ENCODE measurements at places on chromosomes 7 and 10.

DNA sequence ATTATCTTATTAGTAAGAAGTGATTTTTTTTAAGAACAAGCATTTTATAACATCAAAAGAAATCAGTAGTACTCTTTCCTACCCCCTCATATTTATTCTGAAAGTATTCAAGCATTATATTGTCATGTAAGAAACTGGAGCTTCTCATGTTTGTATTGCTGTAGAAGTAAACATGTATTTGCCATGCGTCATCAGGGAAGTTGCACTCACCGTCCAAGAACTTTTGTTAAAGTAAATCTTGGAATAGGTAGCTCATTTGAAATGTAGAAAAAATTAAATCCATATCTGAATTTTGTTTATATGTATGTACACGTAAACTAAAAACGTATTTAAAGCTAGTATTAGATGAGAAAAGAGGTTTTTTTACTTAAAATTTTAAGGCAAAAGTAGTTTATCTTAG lies 96.8 kb downstream of the PTEN start:
- no peak for DNase-seq

DNA sequence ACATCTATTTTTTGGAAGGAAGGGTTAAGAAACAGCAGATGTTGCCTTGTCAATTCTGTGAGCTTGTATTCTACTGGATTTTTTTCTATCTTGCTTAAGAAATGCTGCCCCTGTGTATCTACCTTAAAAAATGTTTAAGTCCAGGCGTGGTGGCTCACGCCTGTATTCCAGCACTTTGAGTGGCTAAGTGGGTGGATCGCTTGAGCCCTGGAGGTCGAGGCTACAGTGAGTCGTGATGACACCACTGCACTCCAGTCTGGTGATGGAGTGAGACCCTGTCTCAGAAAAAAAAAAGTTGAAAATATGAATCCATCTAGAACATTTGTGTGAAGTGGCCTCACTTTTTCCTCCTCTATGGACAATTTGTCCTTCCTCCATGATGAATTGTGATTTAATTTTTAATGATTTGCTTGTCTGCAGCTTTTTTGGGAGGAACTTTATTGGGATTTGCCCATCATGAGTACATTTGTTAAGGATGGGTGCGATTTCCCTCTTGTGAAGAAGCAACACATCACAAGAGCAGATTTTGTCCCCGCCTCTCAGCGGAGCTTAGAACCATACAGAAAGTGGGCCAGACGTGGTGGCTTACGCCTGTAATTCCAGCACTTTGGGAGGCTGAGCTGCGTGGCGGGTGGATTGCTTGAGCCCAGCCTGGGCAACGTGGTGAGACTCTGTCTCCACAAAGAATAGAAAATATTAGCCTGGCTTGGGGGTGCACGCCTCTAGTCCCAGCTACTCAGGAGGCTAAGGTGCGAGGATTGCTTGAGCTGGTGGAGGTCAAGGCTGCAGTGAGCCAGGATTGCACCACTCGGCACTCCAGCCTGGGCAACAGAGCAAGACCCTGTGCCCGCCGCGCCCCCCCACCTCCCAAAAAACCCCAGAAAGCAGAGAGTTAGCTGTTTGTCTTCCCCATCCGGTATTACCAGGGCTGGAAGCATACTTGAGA lies 57.7 kb downstream of the DNAJB6 start:
- no peak for DNase-seq

- DNase-seq, result no peak
These were observed 2.5 kb upstream of the LFNG start for GRCh38 chr7:2517026-2517425.

- no peak for DNase-seq
These were observed 115.6 kb upstream of the PHYHIPL start for GRCh38 chr10:59060852-59061251.

GRCh38 chr7:97450516-97450915 lies 281.4 kb upstream of the TAC1 start:
- no peak for DNase-seq

DNA sequence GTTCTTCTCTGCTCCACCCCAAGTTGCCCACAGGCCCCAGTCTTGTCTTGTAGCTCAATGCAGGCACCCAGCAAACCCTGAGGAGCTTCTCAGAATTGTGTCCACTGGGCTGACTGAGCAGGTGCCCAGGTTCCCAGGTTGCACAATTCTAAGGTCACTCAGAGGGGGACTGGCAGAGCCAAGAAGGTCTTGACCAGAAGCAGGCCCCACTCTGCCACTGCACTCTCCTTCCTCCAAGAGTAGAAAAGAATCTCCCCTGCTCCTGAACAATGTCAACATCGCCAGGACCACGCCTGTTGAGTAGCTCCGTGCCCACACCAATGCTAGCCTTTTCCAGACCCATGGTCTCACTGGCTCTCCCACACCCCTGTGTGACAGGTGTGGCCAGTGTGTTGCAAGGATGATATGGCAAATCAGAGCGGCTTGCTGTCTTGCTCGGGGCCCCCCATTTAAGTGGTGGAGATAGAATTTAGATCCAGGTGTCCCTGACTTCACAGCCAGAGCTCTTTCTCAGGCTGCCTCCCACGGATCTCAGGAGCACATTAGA lies 577 bp downstream of the LRRC18 start:
- no peak for DNase-seq

DNA sequence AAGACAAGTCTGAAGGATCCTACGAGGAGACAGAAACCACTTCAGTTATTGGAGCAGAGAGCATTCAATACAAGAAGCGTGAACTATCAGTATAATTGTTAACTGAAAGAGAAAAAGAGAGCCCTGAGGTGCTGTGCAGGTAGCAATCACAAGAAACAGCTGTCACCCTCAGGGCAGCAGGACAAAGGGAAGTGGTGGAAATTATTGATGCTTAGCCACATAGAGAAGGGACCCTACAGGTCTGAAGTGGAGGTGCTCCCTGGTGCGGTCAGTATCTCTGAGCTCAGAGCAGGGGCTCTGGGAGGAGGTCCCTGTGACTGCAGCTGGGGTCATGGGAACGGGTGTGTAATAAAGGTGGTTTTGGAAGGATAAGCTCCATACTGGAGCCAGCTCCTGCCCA lies 97.8 kb upstream of the KLF6 start:
- DNase-seq, result no peak

- DNase-seq, result no peak
These were observed 100.4 kb upstream of the DNAJC1 start for GRCh38 chr10:22103701-22104470.

- no peak for DNase-seq
These were observed 185.6 kb upstream of the LRGUK start for GRCh38 chr7:133941496-133941895.

DNA sequence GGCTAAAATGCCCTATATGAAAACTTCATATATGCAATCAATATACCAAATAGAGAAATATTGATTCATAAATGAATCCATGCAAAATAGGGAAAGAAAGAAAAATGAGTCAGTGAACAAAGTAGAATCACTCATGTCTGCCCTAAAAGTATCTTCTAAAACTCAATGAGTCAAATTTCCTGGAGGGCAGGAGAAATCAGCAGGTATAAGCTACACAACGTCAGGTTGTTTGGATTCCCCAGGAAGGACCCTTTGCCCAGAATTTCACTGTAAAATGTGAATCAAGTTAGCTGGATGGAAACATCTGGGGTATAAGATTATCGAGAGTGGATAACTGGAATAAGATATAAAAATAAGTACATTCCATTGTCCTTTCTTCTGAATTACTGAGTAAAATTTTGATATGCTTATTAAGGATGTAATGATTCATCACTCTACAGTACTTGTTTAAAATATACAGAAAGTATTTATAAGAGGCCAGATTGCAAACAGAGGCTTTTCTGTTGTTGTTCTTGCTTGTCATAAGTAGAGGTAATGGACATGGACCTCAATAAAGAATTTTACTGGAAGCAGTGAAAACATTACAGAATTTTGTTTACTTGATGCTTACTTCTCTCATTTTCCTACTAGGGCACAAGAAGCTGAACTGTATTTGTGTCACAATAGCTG lies 99.0 kb downstream of the AGMO start:
- DNase-seq, result no peak

- DNase-seq, result no peak
These were observed 84.1 kb downstream of the NKX6-2 start for GRCh38 chr10:132701846-132702190.

- DNase-seq, result no peak
These were observed 76.0 kb upstream of the AGBL3 start for GRCh38 chr7:134910214-134910890.

GRCh38 chr7:96833676-96834453 lies 124.2 kb upstream of the SEM1 start:
- DNase-seq, result no peak

GRCh38 chr7:34652809-34653208 lies 5.2 kb upstream of the NPSR1 start:
- DNase-seq, result no peak

GRCh38 chr10:132727411-132727810 lies 58.5 kb downstream of the NKX6-2 start:
- no peak for DNase-seq

DNA sequence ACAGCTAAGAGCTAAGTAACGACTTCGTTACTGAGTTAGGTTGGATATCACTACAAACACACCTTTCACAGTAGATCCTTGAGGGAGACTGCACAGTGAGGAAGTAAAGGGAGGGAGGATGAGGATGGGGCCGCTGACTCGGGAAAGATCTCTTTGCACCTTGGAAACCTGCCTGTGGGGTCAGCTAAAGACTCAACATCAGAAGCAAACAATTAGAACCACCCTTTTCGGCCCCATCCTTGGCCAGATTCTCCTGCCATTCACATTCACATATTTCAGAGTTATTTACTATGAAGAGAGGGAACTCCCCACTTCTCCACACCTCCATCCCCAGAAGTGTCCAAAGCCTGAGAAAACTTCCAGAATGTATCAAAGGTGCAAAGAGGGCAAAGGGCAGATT lies 47.1 kb downstream of the CLEC2L start:
- no peak for DNase-seq

DNA sequence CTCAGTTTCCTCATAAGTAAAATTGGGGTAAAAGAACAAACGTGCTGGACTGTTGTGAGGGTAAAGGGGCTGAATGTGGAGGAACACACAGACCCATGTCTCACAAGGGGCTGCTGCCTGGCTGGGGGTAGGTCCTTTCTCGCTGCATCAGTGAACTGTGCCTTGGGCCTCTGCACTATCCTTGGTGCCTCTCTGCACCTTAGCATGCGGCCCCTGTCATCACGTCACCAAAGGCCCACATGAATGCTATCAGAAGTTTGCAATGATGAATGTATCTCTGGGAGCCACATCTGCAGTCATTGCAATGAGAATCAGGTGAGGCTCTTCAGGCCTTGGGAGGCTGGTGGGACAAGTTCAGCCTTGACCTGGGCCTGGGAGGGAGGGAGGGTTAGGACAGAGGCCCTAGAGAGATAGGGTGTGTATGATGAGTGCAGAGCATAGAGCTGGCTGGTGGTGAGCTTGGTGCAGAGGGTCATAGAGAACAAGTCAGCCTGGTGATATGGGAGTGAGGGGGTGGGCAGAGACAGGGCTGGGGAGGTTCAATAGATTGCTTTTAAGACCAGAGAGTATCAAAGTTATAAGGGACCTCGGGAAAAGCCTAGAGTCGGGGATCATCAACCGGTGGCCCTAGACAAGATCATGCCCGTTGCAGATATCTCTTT lies 308.4 kb downstream of the RPS24 start:
- DNase-seq, result no peak

GRCh38 chr10:20492447-20492846 lies 404.7 kb downstream of the NEBL start:
- no peak for DNase-seq

All from activated CD4-positive, alpha-beta T cell treated with anti-CD3 and anti-CD28 coated beads, Interleukin-2, amount 50 U/mL, for 4 hours (primary cell).